BJ (cell line): ENCODE measurements at places on chromosomes 6 and 20.

- DNase-seq: no peak
Observed at GRCh38 chr6:158220786-158221442, 52.8 kb downstream of the GTF2H5 start.

DNA sequence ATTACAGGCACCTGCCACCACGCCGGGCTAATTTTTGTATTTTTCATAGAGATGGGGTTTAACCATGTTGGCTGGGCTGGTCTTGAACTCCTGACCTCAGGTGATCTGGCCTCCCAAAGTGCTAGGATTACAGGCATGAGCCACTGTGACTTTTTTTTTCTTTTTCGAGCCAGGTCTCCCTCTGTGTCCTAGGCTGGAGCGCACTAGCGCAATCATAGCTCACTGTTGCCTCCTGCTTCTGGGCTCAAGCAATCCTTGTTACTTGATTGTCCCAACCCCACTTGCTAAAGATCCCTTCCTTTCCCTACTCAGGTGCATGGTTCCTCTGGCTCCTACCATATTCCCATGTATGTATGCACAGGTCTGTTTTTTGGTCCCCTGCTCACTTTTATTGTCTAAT, 27.4 kb upstream of the SMIM29 start:
- no peak for DNase-seq

GRCh38 chr6:42394881-42395620, 56.7 kb downstream of the TRERF1 start:
- DNase-seq: no peak

DNA sequence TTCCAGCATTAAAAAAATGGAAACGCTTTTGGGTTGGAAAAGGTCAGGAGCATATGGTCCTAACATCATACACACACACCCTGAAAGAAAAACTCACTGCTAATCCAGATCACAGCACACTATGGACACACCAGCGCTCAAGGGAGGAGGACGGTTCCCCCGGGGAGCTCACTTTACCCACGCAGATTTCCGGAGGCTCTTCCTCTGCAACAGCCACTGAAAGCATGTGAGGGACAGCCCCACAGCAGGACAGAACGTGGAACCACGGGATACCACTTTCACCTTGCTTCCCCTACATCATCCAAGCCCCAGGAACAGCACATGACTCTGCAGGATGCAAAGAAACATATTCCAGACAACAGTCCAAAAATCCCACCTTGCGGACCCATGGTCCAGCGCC, 13.2 kb downstream of the SNHG17 start:
- no peak for DNase-seq

DNA sequence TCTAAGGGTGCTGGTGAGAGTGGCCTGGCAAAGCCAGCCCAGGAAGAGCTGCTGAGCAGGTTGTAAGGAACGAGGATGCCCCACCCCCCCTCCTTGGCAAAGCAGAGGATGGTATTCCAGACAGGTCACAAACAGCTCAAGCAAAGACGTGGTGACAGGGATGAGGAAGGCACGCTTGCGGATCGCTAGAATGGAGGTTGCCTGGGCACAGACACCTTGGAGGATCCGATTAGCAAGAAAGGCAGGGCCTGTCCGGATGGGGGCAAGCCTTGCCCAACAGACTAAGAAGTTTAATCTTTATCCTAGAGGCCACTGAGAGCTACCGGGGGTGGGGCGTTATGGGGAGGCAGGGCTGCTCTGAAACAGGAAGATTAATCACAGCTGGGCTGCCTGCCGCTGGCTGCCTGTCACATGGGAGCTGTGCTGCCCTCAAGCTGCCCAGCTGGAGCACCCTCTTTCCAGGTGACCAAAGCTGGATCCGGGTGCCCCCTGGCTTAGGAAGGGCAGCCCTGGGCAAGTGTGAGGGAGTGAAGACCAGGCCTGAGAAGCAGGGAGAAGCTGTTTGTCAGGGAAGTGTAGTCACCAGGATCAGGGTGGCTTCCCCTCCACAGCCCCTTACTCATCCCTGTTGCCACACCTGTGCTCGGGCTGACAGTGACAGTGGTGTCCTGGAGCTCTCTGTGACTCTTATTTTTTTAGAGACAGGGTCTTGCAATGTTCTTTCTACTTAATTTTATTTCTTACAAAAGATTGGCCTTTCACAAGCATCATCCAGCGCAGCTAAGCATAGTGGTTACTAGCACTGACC, 9.1 kb upstream of the MAPK13 start:
- no peak for DNase-seq
